Activated CD8-positive, alpha-beta T cell treated with anti-CD3 and anti-CD28 coated beads for 36 hours (primary cell): ENCODE measurements at places on chromosomes 3 and 15. TPM values are rescaled to one million over a fixed set of nuclear protein-coding genes. Genes with fewer than 3 reads are reported as not detected.

FGF12 gene
- not detected for total RNA-seq

DNA sequence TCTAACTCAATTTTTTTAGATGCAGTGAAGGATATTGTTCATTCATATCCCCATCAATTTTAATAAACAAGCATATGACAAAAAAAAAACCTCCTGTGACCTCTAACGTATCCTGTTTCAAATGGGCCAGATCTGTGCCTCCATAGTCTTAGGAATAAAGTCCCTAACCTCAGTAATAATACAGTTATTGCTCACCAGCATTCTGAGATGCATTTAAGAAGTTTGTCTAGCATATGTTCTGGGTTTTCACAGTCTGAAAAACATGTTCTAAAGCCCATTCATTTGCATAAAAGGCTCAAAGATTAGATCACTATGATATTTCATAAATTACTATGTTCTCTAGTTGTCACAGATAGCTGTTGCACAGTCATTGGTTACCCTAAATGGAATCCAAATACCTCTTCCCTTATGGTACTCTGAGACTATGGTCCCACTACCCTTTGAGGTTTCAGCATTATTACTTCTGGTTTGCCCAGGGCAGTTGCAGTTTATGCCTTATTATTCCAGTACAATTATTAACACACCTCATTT is 190.1 kb downstream of the ZIC4 start:
- no peaks in the 10 kb centered on the region for H3K36me3 ChIP-seq
- H3K27ac ChIP-seq = no peak overlapping the region
- H3K27me3 ChIP-seq = no peaks in the 10 kb centered on the region
- H3K4me3 ChIP-seq = no peak overlapping the region

DNA sequence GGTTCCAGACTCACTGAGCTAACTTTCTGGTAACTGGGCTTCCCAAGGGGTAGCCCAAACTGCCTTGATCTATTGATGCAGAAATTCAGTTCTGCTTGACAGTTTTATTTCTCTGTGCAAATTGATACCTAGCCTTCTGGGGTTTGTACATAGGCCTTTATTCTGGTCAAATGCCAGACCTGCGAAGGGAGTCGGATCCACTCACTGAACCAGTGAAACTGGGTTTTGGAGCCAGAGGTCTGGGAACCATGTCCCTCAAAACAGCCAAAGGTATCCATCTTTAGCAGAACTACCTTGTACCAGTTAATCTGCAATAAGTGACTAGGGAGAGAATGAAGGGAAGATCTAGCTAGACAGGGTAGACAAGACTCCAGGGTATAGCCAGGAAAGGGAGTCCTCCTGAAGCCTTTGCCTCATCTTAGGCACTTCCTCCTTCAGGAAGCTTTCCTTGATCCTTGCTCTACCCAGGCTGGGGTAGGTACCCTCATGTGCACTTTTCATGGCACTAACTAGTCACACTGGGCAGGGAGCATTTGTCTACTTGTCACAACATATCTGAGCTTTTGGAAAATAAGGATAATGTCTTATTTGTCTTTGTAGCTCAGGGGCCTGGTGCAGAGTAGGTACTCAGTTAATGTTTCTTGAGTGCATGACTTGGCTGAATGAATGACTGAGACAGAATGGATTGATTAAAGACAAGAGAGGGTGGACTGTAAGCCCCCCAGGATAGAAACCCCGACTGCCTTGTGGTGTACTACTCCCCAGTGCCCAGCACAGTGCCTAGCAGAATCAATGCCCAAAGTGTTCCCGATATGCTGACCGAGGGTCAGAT is 1.4 kb upstream of the SNX33 start:
- no peak for DNase-seq
- peak overlapping the region; percentile 35 for H3K27ac ChIP-seq
- H3K36me3 ChIP-seq = no peaks in the 10 kb centered on the region
- peaks cover 11% of the 10 kb centered on the region for H3K4me1 ChIP-seq
- no peaks in the 10 kb centered on the region for H3K27me3 ChIP-seq

DNA sequence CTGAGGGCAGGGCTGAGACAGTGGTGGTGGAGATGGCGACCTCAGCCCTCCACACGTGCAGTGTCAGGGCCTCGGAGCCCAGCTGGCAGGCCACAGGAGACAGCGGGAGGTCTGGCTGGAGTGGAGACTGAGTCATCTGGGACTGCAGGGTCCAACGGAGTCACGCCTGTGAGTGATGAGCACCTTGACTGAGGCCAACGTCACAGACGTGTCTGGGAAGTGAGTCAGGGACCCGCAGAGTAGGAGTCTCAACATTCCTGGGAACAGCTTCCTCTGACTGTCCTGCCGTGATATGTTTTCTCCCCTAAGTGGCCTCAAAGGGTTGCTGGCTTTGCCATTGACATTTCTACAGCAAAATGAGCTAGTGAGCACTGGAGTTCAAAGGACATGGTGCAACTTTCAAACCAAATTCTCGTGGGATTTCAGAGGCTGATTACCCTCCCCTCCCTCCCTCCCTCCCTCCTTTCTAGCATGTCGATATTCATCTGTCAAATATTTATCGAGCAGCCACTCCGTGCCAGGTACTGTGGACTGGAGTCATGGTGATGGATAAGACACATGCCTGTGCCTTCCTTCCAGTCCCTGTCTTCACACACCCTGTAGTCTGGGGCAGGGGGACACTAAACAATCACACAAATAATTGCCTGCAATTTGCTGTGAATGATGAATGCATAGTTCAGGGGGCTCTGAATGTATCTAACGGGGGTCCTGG is 53.3 kb upstream of the AMOTL2 start:
- no peak for DNase-seq
- H3K27me3 ChIP-seq = peaks cover 4% of the 10 kb centered on the region

- H3K4me3 ChIP-seq = peak overlapping the region; percentile 59
- H3K4me1 ChIP-seq = peaks cover 45% of the 10 kb centered on the region
- DNase-seq = peak; percentile 76
Measured at GRCh38 chr3:66394019-66394752, 106.6 kb downstream of the LRIG1 start.

- no peaks in the 10 kb centered on the region for H3K36me3 ChIP-seq
- no peak for DNase-seq
- no peak overlapping the region for H3K27ac ChIP-seq
- H3K4me1 ChIP-seq = no peaks in the 10 kb centered on the region
- no peaks in the 10 kb centered on the region for H3K27me3 ChIP-seq
Measured at GRCh38 chr15:38267421-38268022, 14.9 kb downstream of the SPRED1 start.

GRCh38 chr3:11508346-11509172 is 135.2 kb downstream of the VGLL4 start:
- H3K4me3 ChIP-seq = no peak overlapping the region
- DNase-seq = no peak
- H3K4me1 ChIP-seq = peaks cover 9% of the 10 kb centered on the region
- H3K36me3 ChIP-seq = peaks cover 8% of the 10 kb centered on the region
- no peaks in the 10 kb centered on the region for H3K27me3 ChIP-seq

MELTF gene
- 3.5 TPM for total RNA-seq

TGM5 gene
- total RNA-seq = 0.11 TPM

- no peak overlapping the region for H3K27ac ChIP-seq
- H3K36me3 ChIP-seq = no peaks in the 10 kb centered on the region
- H3K4me3 ChIP-seq = no peak overlapping the region
- DNase-seq = peak; percentile 10
Measured at GRCh38 chr3:105907777-105908176, 39.0 kb upstream of the CBLB start.

DNA sequence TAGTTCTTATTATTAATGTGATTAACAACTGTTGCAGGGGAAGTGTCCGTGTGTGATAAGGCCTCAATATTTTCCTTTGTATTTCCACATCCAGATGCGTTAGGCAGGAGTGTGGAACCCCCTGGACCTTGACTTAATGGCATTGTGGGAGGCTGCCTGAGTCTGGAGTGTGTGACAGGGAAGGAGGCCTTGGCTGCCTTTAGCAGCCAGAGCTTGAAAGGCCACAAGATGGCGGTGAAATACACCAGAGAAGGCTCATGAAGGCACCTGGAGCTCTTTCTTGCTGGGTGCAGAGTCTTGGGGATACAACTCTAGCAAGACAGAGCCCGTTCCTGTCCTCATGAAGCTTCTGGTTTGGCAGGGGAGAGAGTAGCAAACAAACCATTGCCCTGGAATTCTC is 36.9 kb downstream of the POLR2M start:
- no peaks in the 10 kb centered on the region for H3K36me3 ChIP-seq
- H3K27ac ChIP-seq = no peak overlapping the region
- no peaks in the 10 kb centered on the region for H3K27me3 ChIP-seq
- H3K4me3 ChIP-seq = no peak overlapping the region

GRCh38 chr3:11610044-11610671 is 33.6 kb downstream of the VGLL4 start:
- H3K36me3 ChIP-seq = peaks cover 28% of the 10 kb centered on the region
- no peak for DNase-seq
- H3K27ac ChIP-seq = no peak overlapping the region
- no peaks in the 10 kb centered on the region for H3K27me3 ChIP-seq

- H3K4me1 ChIP-seq = peaks cover 30% of the 10 kb centered on the region
- no peak overlapping the region for H3K27ac ChIP-seq
- H3K27me3 ChIP-seq = no peaks in the 10 kb centered on the region
- peak; percentile 55 for DNase-seq
- no peaks in the 10 kb centered on the region for H3K36me3 ChIP-seq
Measured at GRCh38 chr3:186506857-186507256, 37.3 kb downstream of the CRYGS start.

DNA sequence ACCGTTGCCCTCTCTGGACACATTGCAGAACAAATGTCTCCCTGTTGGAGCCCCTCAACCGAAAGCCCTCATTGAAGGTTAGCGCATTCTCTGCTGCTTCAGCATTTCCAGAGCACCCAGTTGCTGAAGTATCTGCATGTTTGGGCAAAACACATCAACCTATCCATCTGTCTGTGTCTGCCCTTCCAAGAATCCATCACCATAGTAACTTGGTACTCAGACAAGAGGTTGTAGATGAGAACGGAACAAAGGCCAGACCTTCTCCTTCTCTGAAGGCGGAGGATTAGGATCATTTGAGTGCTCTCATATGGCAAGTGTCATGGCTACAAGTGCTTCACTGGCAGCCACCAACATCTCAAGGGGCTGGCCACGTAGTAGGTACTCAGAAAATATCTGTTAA is 23.1 kb upstream of the RHO start:
- H3K27ac ChIP-seq = no peak overlapping the region
- H3K4me3 ChIP-seq = no peak overlapping the region
- no peaks in the 10 kb centered on the region for H3K4me1 ChIP-seq
- no peak for DNase-seq

DNA sequence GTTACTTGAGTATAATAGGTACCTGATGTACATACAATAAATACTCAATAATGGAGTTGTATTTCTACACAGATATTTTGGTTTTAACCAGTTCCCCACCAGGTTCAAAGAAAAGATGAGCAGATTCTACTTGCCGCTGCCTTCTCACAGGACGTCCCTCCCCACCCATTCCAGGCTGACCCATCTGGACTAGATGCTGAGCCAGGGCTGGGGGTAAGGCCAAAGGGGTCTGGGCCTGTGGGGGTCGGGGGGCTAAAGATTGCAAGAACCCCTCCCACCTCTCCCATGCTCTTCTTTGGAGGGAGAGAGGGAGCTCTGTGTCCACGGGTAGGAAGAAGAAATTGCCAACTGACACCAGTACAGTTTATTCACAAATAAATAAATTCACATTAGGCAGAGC is 1.5 kb downstream of the MESP1 start:
- no peaks in the 10 kb centered on the region for H3K36me3 ChIP-seq
- DNase-seq = no peak
- peaks cover 13% of the 10 kb centered on the region for H3K27me3 ChIP-seq
- H3K27ac ChIP-seq = no peak overlapping the region

- no peak overlapping the region for H3K4me3 ChIP-seq
- peaks cover 8% of the 10 kb centered on the region for H3K4me1 ChIP-seq
- no peaks in the 10 kb centered on the region for H3K27me3 ChIP-seq
- no peak for DNase-seq
- H3K36me3 ChIP-seq = no peaks in the 10 kb centered on the region
Measured at GRCh38 chr15:65912235-65912634, 42.9 kb downstream of the RAB11A start.

UBA5 gene
- 69.4 TPM for total RNA-seq

- DNase-seq = no peak
- H3K27me3 ChIP-seq = no peaks in the 10 kb centered on the region
- peak overlapping the region; percentile 43 for H3K27ac ChIP-seq
- H3K4me1 ChIP-seq = peaks cover 14% of the 10 kb centered on the region
Measured at GRCh38 chr3:177778633-177779032, 581.4 kb upstream of the TBL1XR1 start.

DNA sequence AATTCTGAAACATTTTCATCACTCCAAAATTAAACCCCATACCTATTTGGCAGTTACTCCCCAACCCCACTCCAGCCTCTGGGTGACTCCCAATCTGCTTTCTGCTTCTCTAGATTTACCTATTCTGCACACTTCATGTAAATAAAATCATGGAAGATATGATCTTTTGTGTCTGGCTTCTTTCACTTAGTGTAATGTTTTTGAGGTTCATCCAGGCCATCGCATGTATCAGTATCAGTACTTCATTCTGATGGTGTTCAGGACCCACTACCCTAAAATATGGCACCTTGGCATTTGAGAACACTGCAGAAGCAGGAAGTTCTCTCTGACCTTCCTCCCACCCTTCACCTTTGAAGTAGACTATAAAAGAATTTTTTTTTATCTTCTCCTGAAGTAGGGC is 78.7 kb upstream of the SLC25A26 start:
- peaks cover 8% of the 10 kb centered on the region for H3K27me3 ChIP-seq
- H3K27ac ChIP-seq = no peak overlapping the region
- no peak for DNase-seq
- no peaks in the 10 kb centered on the region for H3K36me3 ChIP-seq
- no peaks in the 10 kb centered on the region for H3K4me1 ChIP-seq

GRCh38 chr15:91469632-91470567 is 369.8 kb downstream of the SV2B start:
- peaks cover 5% of the 10 kb centered on the region for H3K27me3 ChIP-seq
- peaks cover 38% of the 10 kb centered on the region for H3K4me1 ChIP-seq
- peak overlapping the region; percentile 82 for H3K27ac ChIP-seq
- no peaks in the 10 kb centered on the region for H3K36me3 ChIP-seq
- H3K4me3 ChIP-seq = peak overlapping the region; percentile 12
- DNase-seq = peak; percentile 84

WDR49 gene
- total RNA-seq = 0.36 TPM

ATP2B2 gene
- total RNA-seq = not detected

TRH gene
- not detected for total RNA-seq

GRCh38 chr3:153963012-153963411 is 158.2 kb upstream of the ARHGEF26 start:
- H3K36me3 ChIP-seq = no peaks in the 10 kb centered on the region
- peaks cover 7% of the 10 kb centered on the region for H3K27me3 ChIP-seq
- no peak overlapping the region for H3K27ac ChIP-seq
- no peak overlapping the region for H3K4me3 ChIP-seq
